ENCODE measurements at places on chromosomes 3 and 15.

DNA sequence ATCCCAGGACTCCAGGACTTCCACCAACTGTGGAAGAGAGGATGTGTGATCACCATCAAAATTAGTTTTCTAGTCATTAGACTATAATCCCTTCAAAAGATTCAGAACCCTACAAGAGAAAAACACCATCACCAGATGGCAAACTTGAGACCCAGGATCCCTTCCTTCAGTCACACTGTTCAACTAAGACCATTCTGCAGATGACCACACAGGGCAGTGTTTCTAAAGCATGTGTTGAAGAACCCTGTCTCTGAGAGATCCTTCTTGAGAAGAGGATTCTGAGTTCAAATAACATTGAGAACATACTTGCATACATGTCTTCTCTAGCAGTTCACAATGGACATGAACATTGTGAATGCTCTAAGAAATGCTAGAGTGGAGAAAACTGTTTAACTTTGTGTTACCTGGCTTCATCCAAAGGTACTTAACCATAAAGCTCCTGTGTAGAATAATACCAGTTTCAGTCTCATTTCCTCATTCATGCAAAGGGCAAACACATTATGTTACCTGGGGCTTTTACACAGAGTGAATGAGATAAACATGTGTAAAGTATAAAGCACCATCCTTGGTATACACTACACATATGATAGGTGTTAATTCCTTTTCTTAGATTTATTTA, 2.4 kb upstream of the ADGRG7 start:
- DNase-seq, result no peak

- DNase-seq, result no peak
Measured at GRCh38 chr15:98358971-98359370, 289.4 kb upstream of the IGF1R start.

DNA sequence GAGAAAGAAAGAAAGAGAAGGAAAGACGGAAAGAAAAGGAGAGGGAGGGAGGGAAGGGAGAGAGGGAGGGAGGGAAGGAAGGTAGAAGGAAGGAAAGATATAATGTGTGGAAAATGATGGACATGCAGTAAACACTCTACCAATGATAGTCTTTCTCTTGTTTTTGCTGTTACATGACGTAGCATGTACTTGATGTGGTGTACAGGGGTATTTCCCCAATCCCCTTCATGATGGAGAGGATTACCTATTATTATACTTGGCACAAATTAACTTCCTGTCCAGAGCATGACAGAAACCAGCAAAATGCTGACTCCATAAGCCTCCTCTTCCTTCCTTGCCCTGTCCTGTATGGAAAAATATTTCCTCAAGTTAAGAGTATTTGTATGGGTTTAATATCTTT, 124.4 kb downstream of the B3GALNT1 start:
- no peak for DNase-seq

- no peak for DNase-seq
Measured at GRCh38 chr15:79990280-79990996, 19.4 kb upstream of the BCL2A1 start.

- DNase-seq, result no peak
Measured at GRCh38 chr3:139121513-139122220, 77.0 kb upstream of the PRR23C start.

DNA sequence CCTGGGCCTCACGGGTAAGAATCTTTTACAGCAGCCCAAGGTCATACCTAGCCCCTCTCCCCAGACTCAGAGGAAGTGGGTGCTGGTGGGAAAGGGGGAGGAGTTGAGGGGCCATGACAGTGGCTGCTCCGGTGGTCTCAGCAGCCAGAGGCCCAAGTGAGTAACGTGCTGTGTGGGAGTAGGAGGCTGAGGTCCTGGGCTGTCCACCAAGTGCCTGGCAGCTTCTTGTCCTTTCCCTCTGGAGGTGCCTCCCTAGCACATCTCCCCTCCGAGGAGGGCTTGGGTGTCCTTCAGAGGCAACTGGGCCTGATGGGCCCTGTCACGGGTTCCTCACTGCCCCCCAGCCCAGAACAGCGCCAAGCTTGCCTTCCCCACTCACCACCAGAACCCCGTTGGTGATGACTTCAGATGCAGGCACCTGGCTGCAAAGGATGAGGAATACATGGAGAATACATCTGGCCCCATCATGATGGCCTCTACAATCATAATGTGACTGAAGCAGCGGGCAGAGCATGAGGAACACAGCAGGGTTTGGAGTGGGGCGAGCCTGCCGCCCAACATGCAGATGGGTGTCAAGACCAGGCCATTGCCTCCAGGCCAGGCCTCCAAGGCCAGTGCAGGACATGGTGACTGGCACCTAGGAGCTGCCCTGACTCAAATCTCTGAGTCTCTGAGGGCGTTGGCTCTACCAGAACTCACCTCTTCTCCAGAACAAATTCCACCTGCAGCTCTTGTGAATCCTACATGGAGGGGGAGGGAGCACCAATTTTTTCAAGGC, 3.3 kb downstream of the PLA2G4F start:
- no peak for DNase-seq

- DNase-seq, result no peak
Measured at GRCh38 chr3:105415951-105416350, 49.2 kb downstream of the ALCAM start.

GRCh38 chr3:19931767-19932188, 2.2 kb downstream of the EFHB start:
- DNase-seq, result no peak

DNA sequence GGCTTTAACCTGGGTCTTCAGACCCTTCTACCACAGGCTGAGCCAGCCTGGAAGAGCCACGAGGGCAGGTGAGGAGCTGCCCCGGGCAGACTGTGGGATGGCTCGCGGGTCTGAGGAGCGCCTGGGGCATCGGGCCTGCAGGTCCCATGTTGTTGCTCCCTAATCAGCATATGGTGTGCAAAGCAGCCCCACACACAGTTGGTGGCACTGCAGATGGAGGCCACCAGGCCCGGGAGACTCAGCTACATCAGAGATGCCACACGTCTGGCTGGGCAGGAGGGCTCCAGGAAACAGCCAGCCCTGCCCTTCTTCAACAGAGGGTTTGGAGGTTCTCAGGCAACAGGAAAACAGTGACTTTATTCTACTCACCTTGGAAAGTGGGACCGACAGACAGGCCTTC, 63.9 kb downstream of the XXYLT1 start:
- no peak for DNase-seq

DNA sequence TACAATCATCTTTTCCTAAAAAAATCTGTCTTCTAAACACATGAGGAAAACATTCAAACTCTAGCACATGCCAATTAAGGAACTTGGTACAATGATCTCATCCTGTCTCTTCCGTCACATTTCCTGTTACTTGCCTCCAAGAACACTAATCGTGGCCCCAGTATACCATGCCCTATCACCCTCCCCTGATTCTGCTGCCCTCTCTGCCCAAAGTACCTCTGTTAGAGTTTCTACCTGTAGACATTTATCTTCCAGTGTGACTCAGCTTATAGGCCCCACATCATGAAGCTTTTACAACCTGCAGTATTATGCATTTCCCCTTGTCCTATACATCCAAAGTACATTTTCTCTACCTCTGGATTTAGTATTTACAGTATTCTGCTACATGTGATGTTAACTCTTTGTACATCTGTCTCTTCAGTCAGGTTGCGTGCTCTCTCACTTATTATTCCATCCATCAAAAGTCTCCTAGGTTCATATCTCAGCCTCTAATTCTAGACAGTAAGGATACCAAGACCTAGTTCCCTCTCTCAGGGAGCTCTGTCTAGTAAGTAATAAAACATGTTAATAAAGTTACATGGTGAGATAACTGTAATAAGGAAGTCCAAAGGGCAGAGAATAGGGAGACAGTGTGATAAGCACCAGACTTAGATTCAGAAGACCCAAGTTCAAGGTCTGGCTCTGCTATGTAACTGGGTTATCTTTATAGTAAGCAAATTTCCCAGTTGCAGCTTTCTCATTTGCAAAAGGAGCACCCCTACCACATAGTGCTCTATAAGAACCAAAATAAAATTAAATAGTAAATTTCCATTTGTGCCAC, 8.9 kb upstream of the SEMA6D start:
- no peak for DNase-seq

GRCh38 chr3:184807549-184807948, 4.4 kb upstream of the VPS8 start:
- no peak for DNase-seq

DNA sequence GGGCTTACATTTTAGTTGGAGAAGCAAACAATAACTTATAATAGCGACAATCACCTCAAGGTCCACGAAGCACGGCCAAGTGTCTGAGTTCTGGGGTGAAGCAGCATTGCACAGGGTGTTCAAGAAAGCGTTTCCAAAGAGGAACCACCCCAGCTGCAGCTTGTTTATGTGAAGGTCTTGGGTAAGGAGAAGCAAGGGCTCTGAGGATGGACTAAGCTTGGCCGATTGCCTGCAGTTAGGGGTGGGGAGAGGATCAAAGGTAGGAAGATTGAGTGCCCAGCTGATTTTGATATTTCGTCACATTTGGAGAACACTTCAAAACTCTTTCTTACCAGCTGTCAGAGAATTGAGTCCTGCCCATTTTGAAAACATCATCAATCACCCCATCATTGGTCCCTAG, 321.6 kb upstream of the DNAJC19 start:
- DNase-seq, result peak; percentile 46

DNA sequence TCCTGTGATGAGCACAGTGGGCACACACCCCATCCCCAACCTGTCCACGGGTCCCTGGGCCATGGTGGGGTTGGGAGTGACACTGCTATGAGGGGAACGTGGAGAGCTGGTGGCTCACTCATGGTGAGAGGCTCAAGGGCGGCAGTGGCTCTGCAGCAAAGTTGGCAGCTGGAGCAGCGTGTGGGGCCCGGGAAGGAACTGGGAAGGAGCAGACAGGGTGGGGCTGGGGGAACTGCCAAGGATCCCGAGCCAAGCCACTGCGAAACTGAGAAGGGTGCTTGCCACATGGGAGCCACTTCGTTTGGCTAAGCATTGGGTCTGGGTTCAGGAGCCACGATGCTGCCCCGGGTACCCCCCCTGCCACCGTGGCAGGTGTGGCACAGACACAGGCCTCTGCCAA, 80.1 kb downstream of the SNRK start:
- DNase-seq, result no peak

GRCh38 chr15:61623746-61624145, 394.6 kb upstream of the RORA start:
- no peak for DNase-seq

- peak; percentile 49 for DNase-seq
Measured at GRCh38 chr15:86879250-86880229, 799.9 kb downstream of the AGBL1 start.

GRCh38 chr3:112815981-112816380, 30.7 kb downstream of the CD200R1L start:
- no peak for DNase-seq

DNA sequence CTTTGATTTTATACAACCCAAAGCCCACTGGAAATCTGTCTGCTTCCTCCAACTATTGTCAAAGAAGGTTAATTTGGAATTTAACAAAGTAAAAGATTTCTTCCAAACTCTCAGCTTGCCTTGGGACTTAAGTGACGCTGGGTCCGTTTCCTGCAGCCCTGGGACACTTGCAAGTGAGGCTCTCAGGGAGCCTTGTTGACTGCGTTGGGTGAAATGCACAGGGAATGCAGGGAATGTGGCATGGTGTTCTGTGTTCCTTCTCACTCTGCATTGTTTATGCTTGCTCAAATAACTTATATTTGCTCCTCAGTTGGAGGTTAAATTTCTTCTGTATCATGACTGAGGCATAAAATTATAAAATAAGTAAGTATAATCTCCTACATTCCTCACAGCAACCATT, 60.9 kb upstream of the TJP1 start:
- no peak for DNase-seq

GRCh38 chr3:134378818-134379217, 4.6 kb upstream of the AMOTL2 start:
- no peak for DNase-seq

DNA sequence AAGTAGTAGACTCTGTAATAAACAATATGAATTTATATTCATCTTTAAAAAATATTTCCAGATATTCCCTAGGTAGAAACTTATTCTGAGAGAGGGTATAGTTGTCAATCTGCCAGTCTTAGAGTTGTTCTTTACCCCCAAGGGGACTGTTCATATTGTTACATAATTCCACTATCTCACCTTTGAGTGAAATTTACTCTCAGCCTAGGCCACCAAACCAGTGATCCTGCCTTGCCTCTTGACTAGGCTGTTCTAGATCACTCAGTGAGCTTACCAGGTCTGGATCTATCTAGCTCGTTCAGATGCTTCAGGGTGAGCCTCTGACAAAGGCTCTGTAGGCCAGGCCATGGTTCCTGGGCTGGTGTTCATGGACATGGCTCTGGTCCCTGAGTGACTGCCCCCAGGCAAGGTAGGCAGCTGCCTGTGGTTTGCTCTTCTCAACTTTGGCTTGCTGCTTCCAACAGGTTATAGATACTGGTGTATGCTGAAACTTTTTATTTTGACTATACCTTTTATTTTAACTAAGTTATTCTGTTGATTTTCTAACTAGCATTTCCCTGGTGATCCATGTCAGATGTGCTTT, 27.6 kb downstream of the ZNF592 start:
- no peak for DNase-seq

DNA sequence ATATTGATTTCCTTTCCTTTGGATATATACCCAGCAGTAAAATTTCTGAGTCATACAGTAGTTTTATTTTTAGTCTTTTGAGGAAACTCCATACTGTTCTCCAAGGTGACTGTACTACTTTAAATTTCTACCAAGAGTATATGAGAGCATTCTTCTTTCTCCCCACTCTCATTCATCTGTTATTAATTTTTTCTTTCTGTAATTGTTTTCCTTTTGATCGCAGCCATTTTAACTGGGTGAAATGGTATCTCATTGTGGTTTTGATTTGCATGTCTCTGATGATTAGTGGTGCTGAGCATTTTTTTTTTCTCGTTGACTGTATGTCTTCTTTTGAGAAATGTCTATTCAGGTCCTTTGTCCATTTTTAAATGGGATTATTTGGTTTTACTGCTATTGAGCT, 18.3 kb upstream of the VGLL3 start:
- DNase-seq, result no peak

- no peak for DNase-seq
Measured at GRCh38 chr3:150317469-150317868, 90.6 kb upstream of the TSC22D2 start.

DNA sequence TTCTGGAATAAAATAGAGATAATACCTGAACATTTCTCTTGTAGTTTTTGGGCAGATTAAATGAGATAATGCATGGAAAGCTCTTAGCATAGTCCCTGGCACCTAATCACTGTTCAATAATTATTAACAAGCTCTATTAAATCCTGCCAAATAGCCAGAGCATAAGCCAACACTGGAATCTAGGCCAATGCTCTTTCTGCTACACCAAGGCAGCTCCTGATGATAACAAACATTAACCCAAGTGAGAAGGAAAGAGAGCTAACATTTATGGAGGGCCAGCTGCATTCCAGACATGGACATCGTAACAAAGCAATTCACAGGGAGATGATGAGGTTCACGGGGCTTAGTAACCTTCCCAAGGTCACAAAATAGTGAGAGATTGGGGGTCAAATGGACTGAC, 23.3 kb downstream of the LARP6 start:
- DNase-seq, result no peak

- no peak for DNase-seq
Measured at GRCh38 chr15:95470997-95471689, 859.4 kb upstream of the NR2F2 start.

DNA sequence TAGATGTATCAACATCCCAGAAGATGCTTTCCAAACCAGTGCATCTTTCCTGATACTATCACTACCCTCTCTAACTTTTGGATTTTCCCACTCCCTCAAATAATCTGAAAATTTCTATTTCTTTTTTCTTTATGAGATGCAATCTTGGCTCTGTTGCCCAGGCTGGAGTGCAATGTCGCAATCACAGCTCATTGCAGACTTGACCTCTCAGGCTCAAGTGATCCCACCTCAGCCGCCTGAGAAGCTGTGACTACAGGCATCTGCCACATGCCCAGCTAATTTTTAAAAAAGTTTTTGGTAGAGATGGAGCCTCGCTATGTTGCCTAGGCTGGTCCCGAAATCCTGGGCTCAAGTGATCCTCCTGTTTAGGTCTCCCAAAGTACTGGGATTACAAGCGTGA, 239.7 kb downstream of the SUCLG2 start:
- DNase-seq, result no peak
